Sciatic nerve (tissue), 2 donors: ENCODE measurements at places on chromosomes 12 and 14.

- no peak for DNase-seq
Observed at GRCh38 chr12:132925597-132926414, 30.3 kb downstream of the ZNF605 start.

GRCh38 chr14:103428723-103429556, 43.7 kb downstream of the MARK3 start:
- DNase-seq, result no peak

DNA sequence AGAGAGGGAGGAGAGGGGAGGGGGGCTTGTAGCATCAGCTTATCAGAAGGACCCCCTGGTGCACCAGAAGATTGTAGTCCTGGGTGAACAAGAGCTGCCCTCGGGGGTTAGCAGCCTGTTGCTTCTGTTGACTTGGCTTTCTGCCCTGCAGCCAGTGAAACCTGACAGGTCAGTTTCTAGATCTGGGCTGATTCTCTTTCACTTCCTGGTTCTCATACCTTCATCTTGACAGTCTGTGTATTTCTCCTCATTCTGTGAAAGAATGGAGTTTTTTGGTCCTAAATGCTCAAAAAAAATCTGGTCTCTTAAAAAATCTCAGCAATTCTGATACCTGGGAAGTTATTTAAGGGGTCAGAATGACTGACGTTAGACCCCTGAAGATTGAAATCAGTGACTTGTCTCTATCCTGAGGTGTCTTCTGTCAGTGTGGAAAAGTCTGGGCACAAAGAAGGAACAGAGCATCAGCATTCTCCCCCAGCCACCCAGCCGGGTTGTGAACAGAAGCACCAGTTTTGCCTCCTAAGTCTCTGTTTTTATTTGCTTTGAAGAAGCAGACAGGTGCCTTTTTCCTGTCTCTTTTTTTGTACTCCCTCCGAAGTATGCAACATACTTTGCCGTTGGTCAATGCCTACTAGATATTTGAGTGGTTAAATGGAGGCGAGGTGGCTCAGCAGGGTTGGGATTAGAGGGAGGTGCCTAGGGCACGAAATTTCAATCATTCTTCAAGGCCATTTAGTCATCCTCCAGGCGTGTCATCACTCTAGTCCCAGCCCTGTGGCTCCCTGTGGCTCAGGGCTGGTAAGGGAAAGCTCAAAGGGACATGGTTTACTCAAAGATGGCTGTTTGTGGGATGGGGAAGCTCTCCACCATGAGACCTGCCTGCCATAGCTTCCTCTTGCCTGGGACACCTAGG, 24.0 kb downstream of the TTC9 start:
- no peak for DNase-seq

DNA sequence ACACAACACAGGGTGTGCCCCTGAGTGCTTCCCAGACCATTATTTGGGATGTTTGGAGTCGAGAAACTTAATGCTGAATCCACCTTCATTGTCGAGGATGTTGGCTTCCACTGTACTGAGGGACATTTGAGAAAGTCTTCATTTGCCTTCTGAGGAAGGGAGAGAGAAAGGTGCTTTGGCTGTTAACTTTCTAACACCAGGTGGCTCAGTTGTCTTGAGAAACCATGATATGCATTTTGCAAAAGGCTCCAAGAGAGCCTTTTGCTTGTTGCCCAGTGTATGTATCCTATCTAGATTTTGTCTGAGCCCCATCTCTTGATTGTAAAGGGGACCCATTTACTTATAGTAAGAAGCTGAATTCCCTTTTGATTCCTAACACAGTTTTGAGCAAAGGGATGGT, 28.6 kb upstream of the NRXN3 start:
- DNase-seq, result no peak

DNA sequence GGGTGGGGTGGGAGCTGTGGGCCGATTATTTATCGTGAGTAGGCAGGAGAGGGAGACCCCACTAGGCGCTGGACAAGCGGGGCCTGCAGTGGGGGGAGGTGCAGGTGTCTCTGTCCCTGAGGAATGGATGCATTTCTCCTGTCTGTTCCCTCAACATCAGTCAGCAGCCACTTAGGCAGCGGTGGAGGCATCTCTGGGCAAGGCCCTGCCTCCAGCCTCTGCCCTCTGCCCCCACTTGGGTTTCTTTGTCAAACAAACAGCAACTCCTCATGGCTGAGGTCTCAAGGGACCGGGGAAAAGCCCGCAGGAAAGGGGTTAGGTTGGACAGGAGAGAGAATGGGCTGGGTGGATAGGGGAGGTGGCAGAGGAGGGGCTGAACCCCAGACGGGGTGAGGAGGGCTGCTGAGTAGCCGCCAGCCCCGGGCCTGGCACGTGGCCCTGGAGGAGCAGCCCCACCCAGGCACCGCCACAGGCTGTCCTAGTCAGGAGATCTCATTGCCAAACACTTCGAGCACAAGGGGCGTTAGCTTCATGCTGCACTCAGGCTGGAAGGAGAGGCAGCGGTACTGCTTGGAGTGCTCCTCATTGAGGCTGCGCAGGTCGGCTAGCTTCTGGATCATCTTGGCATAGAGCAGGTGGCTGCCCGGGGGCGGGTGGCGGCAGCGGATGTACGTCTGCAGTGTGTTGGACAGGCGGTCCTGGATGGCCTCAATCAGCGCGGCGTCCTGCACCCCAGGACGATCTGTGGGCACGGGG, 24.7 kb upstream of the HDAC7 start:
- no peak for DNase-seq

DNA sequence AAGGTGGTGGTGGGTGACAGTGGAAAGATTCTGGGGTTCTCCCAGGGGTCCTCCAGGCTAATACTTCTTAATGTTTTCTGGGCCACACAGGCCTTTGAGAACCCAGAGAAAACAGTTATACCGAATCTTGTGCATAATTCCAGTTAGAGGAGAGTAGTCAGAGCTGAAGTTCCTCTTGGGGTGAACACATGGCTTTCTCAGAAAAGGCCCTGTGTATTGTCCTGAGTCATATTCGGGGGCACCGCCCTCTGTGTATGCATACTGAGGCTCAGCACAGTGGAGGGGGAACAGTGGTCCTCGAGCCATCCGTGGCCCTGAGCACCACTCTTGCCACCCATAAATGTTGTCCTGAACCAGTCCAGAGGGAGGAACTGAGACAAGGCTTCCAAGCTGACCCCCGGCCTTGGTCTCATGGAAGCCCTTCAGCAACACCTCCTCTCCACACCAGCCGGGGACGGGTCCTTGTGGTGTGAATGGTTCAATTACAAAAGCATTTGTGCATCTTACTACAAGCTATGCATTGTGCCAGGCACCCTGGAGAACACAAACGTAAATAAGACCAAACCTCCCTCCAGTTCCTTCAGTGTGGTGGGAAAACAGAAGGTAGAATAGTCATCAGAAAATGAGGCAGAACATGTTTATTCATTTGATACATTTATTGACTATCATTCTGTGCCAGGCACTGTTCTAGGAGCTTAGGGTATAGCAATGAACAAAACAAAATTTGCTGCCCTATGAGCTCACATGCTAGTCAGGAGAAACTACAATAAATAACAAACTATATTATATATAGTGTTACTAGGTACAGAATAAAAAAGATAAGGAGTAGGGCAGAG, 9.9 kb downstream of the DHRS2 start:
- no peak for DNase-seq

- DNase-seq, result no peak
Observed at GRCh38 chr12:66296176-66296683, 6.1 kb upstream of the HELB start.

DNA sequence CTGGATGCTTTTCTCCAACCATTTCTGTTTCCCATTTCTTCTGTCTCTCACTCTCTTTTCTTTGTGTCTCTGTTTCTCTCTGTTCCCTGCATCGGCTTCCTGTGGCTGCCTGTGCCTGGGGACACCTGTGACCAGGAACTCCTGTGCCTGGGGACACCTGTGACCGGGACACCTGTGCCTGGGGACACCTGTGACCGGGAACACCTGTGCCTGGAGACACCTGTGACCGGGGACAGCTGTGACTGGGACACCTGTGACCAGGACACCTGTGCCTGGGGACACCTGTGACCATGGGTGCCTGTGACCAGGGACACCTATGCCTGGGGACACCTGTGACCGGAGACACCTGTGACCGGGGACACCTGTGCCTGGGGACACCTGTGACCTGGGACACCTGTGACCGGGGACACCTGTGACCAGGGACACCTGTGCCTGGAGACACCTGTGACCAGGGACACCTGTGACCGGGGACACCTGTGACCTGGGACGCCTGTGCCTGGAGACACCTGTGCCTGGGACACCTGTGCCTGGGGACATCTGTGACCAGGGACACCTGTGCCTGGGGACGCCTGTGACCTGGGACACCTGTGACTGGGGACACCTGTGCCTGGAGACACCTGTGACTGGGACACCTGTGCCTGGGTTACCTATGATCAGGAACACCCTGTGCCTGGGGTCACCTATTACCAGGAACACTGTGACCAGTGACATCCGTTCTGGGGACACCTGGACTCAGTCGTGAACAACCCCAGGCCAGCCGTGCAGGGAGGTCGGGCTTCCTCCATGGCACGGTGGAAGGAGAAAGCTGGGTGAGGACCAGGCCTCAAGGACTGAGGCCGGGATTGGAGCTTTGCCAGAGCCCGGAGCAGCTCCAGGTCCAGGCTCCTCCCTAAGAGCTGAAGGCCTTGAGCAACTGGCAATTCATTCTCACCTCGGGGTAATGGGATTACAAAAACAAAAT, 23.4 kb upstream of the FBRSL1 start:
- no peak for DNase-seq

DNA sequence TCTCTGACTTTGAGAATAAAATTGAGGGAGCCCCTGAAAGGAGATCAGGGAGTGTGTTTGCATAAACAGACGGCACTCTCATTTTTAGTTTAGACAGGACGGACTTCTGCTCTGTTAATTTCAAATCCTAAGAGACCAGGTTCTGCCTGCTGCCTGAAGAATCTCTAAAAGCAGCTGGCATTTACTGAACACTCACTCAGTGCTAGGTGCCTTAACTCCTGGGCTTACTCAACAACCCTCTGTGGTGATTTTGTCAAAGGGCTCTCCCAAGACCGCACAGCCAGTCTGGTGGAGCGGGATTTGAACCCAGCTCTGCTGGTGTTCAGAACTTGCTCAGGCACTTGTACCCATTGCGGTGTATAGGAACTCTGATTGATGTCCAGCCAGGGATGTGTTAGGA, 2.2 kb downstream of the ORAI1 start:
- DNase-seq, result no peak

DNA sequence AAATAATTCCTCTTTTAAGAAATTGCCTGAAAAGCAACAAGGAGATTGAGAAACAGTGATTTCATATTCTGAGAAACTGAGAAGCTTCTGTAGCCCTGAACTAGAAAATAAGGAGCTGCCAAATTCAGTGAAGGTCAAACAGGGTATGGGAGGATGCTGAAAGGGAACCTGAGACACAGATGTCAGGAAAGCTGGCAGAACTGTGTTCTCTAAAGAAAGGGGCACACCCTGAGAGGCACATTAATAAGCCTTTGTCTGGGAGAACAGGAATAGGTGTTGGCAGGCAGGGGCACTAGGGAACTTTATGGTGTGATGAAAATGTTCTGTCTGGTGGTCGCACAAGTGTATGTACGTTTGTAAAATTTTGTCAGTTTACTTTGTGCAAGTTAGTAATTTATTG, 29.6 kb downstream of the VRK1 start:
- no peak for DNase-seq

- no peak for DNase-seq
Observed at GRCh38 chr14:106378191-106378590, 851.8 kb downstream of the TMEM121 start.

GRCh38 chr12:85157035-85157603, 121.0 kb downstream of the LRRIQ1 start:
- DNase-seq, result no peak

DNA sequence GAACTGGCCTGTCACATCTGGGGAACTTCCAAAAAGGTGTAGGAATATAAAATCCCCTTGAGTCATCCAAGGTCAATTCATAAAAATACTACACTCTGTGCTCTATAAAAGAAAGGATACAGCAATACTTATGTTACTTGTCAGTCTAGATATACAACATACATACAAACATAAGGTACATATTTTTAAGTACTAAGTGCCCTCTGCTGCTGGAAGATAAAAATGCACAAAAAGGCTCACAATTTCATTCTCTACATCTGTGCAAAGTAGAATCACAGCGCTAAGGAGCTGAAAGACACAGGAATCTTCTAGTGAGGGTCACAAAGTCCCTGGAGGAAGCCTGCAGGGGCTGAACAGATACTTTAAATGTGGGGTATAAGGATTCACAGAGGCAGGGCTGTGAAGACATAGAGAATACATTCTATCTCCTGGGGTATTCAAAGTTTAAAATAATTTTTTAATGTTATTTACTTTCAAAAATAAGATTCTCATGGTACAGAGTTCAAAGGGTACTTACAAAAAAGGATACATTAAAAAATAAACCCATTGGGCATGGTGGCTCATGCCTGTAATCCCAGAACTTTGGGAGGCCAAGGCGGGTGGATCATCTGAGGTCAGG, 10.2 kb upstream of the GOLGA5 start:
- no peak for DNase-seq

DNA sequence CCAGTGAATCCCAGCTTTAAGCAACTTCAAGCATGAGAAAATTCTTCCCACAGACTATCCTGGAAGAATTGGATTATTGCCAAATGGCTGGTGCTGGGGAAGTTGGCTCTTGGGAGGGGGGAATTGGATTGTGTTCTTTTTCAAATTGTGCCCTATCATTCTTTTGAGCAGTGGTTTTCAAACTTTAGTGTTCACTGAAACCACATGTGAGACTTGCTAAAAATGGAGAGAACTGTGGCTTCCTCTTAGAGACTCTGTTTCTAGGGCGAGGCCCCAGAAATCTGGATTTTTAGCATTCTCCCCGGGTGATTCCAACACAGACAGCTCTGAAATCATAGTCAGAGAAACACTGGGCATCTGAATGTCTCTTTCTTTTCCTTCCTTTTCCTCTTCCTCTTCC, 14.3 kb upstream of the OTUB2 start:
- no peak for DNase-seq

DNA sequence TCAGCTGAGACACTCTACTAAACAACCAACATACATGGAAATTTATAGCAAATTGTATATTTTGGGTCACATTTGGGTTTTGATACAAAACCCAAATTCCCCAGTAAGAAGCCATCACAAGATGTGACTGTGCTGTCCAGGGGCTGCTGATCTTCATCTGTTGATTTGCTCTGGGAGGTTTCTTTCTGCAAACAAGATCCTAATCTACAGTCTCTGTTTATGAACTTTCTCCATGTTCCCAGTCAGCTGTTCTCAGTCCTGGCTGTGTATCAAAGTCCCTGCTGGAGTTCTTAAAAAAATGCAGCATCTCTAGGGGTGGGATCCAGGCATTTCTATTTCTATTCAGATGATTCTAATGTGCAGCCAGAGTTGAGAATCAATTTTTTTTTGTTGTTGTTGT, 85.1 kb downstream of the ATP23 start:
- DNase-seq, result no peak

GRCh38 chr14:102418169-102418852, 55.6 kb downstream of the TECPR2 start:
- no peak for DNase-seq
